ENCODE measurements at places on chromosomes 7 and 10. TPM values are rescaled to one million over a fixed set of nuclear protein-coding genes. Genes with fewer than 3 reads are reported as not detected.
A peak's percentile ranks its signal among the peaks of the same experiment; 100 is the strongest.

- H3K4me3 ChIP-seq = no peak overlapping the region
- H3K27ac ChIP-seq = no peak overlapping the region
- H3K4me1 ChIP-seq = no peaks in the 10 kb centered on the region
- no peak for DNase-seq
- no peaks in the 10 kb centered on the region for H3K36me3 ChIP-seq
- no peaks in the 10 kb centered on the region for H3K27me3 ChIP-seq
Observed at GRCh38 chr10:132178046-132178445, 8.7 kb upstream of the DPYSL4 start.

DNA sequence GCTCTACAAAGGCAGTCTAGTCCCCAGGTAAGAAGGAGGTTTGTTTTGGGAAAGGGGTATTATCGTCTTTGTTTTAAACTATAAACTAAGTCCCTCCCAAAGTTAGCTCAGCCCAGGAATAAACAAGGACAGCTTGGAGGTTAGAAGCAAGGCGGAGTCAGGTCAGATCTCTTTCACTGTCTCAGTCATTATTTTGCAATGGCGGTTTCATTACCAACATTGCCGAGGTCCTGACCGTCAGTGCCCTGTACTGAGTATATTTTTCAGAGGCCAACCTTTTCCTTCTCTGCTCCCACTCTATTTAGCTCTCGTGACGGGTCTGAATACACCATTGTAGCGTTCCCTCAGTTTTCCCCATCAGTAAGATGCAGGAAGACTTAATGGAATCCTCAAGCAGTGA lies 184.5 kb downstream of the PRKCQ start:
- H3K36me3 ChIP-seq = no peaks in the 10 kb centered on the region
- H3K4me3 ChIP-seq = no peak overlapping the region
- no peaks in the 10 kb centered on the region for H3K27me3 ChIP-seq

DNA sequence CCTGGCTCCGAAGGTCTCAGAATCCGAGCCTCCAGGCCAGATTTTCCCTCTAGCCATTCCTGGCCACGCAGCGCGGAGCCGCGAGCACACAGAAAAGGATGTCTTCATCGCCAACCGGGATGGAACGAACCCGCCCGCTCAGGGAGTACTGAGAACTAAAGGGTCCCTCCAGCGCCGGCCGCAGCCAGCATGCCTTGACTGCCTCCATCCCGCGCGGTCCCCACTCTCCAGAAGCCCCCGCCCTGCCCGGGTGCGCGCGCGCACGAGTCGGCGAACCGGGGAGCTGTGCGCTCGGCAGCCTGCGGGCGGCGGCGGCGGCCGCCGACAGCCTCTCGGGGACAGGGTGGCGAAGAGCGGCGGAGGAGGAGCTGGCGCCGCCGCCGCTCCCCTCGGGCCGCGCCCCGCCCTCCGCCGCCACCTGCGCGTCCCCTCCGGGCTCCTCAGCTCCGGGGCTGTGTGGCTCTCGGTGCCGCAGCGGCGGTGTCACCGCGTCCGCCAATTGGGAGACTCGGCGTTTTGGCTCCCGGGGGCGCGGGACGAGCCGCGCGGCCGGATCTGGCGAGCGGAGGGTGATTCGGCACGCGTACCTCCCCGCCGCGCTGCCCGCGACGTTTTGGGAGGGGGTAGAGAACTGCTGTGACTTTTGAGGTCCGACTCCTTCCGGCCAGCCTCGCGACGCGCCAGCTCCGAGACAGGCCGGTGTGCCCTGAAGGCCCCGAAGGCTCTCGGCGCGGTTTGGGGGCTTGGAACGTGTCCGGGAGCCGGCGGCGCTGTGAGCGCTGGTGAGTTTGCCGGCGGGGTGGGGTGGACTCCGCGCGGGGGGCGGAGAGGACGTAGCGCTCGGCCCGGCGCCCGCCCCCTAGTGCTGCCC lies 453 bp upstream of the GALNT17 start:
- peaks cover 4% of the 10 kb centered on the region for H3K4me1 ChIP-seq
- peak; percentile 45 for DNase-seq
- H3K27me3 ChIP-seq = no peaks in the 10 kb centered on the region
- H3K4me3 ChIP-seq = peak overlapping the region; percentile 47
- H3K27ac ChIP-seq = peak overlapping the region; percentile 69

GRCh38 chr7:145474009-145474686 lies 638.3 kb upstream of the TPK1 start:
- no peaks in the 10 kb centered on the region for H3K4me1 ChIP-seq
- H3K4me3 ChIP-seq = no peak overlapping the region

- H3K27ac ChIP-seq = no peak overlapping the region
- H3K36me3 ChIP-seq = no peaks in the 10 kb centered on the region
- no peak for DNase-seq
- H3K27me3 ChIP-seq = no peaks in the 10 kb centered on the region
Observed at GRCh38 chr7:102403563-102403962, 7.4 kb downstream of the PRKRIP1 start.

HOXA6 gene
- 19.1 TPM for total RNA-seq

LRMDA gene
- 2.8 TPM for total RNA-seq

TSPAN12 gene
- total RNA-seq = 3.1 TPM

FEZF1 gene
- total RNA-seq = not detected
